Lower lobe of right lung (tissue), 2 donors: ENCODE measurements at places on chromosomes 6 and 20. TPM values are rescaled to one million over a fixed set of nuclear protein-coding genes. Genes with fewer than 3 reads are reported as not detected.

EGFL8 gene
- 13.4 TPM for total RNA-seq

IP6K3 gene
- total RNA-seq: 3.5 TPM

- no peak for DNase-seq
These were observed 567 bp upstream of the CTCFL start for GRCh38 chr20:57525328-57526086.

DNA sequence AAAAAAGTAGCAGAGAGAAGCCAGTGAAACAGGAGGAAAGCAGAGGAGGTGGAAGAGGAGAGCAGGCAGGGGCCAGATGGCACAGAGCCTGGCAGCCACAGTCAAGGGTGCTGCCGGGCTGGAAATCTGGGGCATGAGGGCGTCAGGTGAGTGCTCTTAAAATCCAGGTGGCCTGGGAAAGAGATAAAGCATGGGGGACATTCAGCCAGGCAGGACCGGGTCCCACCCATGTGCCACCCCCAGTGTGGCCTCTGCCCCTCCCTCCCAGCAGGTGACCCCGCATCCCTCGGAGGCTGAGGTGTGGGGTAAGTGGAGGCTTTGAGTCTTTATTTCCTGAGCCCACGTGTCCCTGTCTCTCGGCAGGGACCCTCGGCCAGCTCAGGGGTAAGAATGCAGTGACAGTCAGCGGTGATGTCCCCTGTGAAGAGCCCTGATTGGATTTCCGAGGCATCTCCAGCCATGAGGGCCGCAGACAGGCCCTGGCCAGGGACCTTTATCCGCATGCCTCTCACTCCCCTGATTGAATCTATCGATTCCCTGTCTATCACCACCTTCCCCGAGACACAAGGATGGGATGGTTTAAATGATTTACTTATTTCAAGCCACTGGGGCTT is 33.8 kb upstream of the SULF2 start:
- DNase-seq: no peak

DNA sequence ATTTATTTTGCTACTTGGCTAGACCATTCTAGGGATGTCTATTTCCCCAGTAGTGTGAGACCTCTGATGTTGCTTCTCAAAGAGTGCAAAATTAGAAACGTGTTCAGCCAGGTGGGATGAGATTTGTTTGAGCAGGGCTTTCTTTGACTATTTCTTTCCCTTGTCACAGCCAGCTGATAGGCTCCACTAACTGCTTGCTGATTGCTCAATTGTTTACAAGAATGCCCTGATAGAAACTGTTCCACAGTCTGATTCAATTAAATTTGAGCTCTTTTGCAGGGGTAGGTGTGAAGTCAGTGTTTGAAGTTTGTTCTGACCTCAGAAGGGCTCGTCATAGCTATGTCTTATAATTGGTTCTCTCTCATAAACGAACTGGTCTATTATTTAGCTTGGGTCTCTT is 220.5 kb downstream of the FNDC1 start:
- no peak for DNase-seq

DNA sequence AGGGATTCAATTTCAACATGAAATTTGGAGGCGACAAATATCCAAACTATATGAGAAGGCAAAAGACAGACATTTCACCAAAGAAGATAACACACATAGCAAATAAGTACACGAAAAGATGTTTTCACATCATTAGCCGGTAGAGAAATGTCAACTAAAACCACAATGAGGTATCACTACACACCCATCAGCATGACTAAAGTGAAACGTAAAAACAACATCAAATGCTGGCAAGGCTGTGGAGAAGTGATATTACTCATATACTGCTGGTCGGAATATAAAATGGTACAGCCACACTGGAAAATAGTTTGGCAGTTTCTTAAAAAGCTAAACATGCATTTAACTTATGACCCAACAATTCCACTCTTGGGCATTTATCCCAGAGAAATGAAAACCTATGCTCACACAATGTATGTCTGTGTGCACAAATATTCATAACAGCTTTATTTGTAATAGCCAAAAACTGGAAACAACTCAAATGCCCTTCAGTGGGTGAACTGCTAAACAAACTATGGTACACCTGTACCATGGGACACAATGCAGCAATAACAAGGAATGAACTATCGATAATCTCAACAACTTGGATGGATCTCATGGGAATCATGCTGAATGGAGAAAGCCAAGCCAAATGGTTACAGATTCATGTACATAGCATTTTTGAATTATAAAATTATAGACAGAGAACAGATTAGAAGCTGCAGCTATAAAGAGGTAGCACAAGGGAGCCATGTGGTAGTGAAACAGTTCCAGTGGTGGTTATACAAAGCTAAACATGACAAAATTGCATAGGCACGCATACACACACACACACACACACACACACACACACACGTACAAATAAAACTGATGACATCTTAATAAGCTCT is 8.6 kb downstream of the ADAT2 start:
- DNase-seq: no peak

GRCh38 chr6:5665173-5665572 is 341.6 kb downstream of the NRN1 start:
- DNase-seq: no peak

GRCh38 chr6:159979136-159979874 is 10.4 kb downstream of the IGF2R start:
- no peak for DNase-seq

GRCh38 chr6:28709478-28710349 is 184.0 kb downstream of the GPX5 start:
- DNase-seq: no peak

DNA sequence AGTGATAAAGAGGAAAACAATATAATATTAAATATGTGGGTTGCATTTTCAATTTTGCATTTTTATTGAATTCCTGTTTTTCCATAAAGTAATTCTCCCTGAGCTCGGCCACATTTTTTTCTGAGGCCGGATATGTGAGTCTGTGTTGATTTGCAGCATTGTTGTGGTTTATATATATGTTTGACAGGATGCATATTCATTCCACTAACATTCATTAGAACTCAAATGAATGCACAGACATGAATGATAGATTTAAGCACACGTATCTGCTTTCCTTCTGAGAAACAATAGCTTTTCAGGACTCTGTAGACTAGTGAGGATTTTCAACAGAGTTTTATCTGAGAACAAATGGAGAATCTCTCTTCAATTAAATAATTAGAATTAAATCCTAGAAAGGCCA is 10.6 kb upstream of the EXOC2 start:
- DNase-seq: no peak

GRCh38 chr6:105294129-105294528 is 108.8 kb downstream of the PREP start:
- DNase-seq: no peak

DNA sequence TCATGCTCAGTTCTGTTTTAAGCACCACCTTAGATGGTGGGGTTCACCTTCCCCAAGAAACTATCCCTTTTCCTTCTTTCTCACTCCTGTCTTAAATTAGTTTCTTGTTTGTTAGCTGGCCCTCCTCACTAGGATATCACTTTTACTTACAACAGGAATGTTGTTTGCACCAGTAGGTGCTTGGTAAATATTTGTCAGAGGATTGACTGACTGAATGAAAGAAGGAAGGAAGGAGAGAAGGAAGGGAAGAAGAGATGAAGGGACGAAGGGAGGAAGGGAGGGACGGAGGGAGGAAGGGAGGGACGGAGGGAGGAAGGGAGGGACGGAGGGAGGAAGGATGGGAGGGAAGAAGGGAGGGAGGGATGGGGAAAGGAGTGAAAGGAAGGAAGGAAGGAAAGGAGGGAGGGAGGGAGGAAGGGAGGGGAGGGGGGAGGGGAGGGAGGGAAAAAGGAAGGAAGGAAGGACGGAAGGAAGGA is 505 bp upstream of the KCNK15 start:
- DNase-seq: no peak
